ENCODE measurements at places on chromosomes 2 and 18.
A peak's percentile ranks its signal among the peaks of the same experiment; 100 is the strongest.

GRCh38 chr2:47520825-47521665 is 118.1 kb downstream of the MSH2 start:
- no peak for DNase-seq

DNA sequence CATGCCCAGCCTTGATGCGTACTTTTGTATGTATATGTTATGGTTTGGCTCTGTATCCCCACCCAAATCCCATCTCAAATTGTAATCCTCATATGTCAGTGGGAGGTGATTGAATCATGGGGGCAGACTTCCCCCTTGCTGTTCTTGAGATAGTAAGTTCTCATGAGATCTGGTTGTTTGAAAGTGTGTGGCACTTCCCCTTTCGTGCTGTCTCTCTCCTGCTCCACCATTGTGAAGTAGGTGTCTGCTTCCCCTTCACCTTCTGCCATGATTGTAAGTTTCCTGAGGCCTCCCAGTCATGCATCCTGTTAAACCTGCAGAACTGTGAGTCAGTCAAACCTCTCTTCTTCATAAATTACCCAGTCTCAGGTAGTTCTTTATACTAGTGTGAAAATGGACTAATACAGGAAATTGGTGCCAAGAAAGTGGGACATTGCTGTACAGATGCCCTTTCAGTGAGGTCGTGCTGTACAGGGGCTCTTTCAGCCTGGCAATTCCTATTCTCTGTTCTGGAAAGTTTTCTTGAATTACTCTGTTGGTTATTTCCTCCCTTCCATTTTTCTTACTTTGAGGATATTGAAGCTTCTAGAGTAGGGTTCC is 38.2 kb downstream of the KCMF1 start:
- DNase-seq = no peak

DNA sequence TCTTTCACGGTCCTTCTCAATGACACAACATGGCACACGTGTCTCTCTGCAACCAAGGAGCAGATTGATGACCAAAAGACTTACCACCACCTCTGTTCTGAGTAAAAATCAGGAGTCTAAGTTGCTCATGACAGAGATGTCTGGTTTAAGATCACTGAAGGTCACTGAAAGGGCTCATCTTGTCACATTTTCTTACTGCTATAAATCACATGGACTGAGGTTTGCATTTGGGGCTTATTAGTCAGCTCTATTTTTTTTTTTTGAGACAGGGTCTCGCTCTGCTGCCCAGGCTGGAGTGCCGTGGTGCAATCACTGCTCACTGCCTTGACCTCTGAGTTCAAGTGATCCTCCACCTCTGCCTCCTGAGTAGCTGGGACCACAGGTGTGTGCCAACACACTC is 19.4 kb downstream of the CFLAR start:
- no peak for DNase-seq

GRCh38 chr2:218743068-218743467 is 32.4 kb downstream of the TTLL4 start:
- no peak for DNase-seq

DNA sequence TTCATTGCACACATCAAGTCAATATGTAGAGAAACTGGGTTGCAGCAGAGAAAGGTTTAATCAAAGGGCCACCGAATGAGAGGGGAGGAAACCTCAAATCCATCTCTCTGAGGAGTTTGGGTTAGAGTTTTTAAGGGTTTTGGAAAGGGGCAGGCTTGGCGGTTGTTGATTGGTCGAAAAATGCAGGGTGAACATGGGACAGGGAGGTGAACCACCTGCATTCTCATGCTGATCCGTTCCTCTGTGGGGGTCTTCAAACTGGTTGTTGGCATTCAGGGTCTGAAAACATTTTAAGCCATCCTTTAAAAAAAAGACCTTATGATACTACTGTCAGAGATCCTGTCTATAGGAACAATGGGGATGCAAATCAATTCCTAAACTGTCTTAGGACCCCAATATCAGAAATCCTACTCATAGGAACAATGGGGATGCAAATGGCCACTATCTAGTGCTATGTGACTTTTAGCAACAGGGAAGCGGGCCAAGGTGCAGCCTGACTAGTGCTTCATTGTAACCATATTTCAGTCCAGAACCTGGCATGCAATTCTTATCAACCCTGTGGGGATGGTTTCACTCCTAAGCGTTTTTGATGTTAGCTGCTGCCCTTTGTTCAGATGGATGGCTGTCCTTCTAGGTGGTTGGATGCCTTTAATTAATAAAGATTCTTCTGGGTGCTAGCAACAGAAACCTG is 120.1 kb upstream of the MGAT5 start:
- DNase-seq = no peak

DNA sequence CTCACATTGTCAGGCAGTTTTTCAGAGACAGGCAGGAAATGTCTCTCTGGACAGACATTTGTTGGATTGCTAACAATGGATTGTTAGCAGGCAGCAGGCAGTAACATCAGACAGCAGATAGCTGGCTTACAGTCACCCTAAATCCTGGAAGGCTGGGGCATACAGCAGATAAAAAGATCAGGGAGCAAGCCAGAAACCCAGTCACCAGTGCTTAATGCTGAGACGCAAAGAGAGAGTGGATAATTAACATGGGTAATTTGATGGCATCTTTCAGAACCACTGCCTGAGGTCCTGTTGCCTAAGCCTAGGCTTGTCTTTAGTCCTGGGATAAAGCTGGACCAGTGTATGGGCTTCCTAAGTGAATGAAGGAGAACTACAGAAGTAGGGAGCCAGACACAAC is 22.4 kb downstream of the MC4R start:
- DNase-seq = no peak

GRCh38 chr2:98519156-98519555 is 74.5 kb downstream of the INPP4A start:
- no peak for DNase-seq

- DNase-seq = no peak
These were observed 150.8 kb downstream of the PXDN start for GRCh38 chr2:1593371-1594122.

GRCh38 chr2:199460846-199461710 is 3.3 kb upstream of the SATB2 start:
- no peak for DNase-seq

- no peak for DNase-seq
These were observed 73.1 kb upstream of the TNP1 start for GRCh38 chr2:216932863-216933548.

DNA sequence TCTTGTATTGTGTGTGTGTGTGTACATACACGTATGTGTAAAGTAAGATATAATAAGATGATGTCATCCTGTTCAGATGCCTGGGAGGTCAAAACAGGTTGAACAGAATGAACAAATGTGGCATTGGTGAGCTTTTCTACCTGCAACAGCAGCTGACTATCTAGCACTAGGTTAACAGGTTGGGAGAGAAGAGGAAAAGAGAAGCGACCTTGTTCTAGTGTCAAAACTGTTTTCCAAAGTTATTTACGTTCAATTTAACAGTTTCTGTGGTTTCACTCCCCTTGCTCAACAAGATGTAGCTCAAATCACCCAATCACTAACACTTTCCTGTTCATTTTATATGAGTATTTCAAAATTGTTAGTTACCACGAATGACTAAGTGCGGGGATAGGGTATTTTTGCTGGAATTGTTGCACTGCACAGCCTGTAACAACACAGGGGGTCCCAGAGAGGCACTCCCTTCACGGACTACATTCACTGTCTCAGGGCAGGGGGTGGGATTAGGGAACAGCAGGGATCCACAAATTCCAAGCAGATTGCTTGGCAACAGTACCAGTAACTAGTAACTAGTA is 67.5 kb upstream of the DTNB start:
- no peak for DNase-seq

- DNase-seq = no peak
These were observed 1327.2 kb upstream of the DDX18 start for GRCh38 chr2:116487336-116487735.

DNA sequence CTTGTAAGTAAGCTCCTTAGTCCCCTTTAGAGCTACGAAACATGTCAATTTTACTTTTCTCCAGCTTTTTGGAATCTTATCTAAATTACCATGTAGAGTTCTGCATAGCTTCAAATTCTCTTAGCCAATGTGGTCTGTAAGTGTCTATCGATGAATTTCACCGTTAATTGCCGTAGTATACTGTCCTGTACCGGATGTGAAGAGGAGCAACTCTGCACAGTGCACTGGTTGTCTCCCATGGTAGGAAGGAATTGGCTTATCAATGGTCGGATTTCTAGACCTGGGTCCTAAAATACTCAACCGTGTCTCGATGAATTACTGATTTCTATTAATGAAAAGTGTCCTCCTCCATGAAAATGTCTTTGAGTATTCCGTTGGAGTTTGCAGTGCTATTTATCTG is 1.9 kb downstream of the NOP58 start:
- no peak for DNase-seq

DNA sequence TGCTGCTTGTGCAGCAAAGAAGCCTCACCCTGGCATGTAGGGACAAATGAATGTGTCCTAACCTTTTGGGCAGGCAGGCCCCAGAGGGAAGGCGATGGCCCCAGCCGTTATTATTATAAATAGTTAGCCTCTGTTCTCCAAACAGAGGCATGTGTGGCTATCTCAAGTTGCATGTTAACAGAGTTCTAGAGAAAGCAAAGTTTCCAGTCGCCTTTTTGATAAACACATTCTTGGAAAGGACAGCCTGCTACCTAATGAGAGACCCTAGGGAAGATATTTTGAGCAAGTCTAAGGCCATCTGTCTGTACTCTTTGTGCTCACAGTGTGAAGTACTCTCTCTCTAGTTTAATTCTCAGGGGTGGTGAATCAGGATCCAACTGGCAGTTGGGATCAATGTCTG is 97.4 kb upstream of the FHL2 start:
- no peak for DNase-seq

- DNase-seq = no peak
These were observed 447.5 kb upstream of the SLC14A2 start for GRCh38 chr18:45167631-45168280.

GRCh38 chr2:96894151-96894531 is 24.3 kb upstream of the SEMA4C start:
- no peak for DNase-seq

GRCh38 chr2:55843096-55843993 is 80.2 kb downstream of the EFEMP1 start:
- peak; percentile 9 for DNase-seq

DNA sequence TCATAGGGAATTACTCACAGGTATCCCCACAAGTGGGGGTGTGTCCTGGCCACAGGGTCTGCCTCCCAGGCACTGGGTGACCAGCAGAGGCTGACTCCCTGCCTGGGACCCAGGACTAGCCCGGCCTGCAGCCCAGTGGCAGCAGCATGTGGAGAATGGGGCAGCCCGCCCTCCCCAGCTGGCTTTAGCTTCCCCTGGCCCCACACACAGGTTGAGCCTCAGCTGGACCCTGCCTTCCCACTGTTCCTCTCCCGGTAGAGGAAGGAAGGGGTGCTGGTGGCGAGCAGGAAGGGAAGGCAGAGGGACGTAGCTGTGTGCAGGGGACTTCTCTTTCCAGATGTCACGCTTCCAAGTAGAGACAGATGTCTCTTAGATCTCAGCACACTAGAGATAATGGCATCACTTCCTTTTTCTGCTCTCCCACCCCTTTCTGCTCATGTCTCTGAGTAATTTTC is 51.4 kb downstream of the EMILIN2 start:
- no peak for DNase-seq

DNA sequence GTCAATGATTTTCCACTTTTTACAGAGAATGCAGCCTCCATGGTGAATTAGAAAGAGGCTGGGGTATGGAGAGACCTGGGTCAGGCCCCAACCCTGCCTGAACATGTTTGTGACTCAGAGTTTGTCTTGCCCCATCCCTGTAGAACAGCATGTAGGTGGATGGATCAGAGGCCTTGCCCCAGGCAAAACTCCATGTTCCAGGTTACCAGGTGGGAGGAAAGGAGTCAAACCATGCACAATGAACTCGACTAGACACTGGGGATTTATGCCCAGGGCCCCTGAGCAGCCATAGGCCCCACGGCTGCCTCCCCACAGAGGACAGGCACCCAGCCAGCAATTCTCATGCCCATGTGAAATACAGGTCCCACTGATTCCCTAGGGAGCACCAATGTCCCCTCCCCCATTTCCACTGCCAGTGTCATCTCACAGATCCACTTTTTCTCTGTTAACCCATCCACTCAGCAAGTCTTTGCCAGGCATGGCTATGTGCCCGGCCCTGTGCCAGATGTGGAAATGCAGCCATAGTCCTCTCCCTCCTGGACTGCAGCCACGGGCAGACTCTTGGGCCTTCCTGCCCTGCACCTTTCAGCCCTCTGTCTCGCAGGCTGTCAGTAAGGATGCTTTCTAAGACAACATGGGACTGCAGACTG is 737.8 kb upstream of the HS6ST1 start:
- no peak for DNase-seq

GRCh38 chr18:56541793-56542192 is 96.6 kb downstream of the TXNL1 start:
- DNase-seq = no peak

DNA sequence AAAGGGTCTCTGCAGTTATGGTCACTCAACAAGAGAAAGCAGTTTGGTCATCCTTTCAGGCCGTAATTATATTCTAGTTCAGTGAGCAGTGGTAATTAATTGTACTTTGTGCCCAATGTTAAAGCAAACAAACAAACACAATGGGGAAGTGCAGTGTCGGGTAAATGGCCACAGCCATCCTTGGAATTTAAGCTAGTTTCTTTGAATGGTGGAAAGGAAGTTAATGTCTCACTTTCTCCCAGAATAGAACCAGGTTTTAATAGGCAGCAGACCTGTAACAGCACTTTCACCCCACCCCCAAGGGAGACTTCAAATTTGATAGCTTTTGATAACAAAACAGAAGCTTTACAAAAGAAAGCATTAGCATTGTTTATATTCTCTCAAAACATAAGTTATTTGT is 20.0 kb upstream of the ITGAV start:
- DNase-seq = no peak

- no peak for DNase-seq
These were observed 32.9 kb downstream of the PTCD3 start for GRCh38 chr2:86138736-86139625.

GRCh38 chr2:145106293-145106692 is 586.4 kb upstream of the ZEB2 start:
- DNase-seq = no peak

DNA sequence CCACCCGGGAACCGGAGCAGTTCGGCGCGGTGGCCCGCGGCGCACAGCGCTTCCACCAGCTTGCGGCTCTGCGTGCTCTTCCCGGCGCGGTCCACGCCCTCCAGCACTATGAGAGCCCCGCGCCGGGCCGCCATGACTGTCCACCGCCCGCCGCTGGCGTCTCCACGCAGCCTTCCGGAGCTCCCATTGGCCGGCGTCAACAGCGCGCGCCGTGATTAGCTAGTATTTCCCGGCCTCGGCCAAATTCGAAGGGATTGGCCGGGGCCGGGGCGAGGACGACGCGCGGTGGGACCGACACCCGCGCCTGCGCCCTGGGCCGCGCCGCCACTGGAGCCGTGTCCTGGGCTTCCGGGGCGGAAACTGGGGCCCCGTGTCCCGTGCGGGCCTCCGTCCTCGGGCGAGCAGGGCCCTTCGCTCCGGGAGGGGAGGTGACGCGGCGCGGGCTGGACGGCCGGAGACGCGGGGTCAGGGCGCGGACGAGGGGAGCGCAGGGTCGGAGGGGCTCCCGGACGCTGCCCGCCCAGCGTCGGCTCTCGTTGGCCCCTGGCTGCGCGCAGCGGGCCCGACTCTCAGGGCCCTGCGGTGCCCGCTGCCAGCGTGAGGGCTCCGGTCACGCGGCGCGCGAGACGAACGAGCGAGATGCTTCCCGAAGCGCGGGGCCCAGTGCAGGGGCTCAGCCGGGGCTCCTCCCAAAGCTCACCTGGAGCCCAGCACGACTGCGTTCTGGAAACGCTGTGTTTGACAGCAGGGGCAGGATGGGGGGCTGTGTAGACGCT is at the start of gene DTYMK:
Gene DTYMK (minus strand): TSS at position 166 of the 776 bp plus-strand sequence. CDS start 32 bp downstream, at position 134.
- DNase-seq = peak; percentile 91
